ENCODE measurements at places on chromosomes 1 and 21. TPM values are rescaled to one million over a fixed set of nuclear protein-coding genes. Genes with fewer than 3 reads are reported as not detected.

G0S2 gene
- total RNA-seq, result 34.1 TPM

TSPAN1 gene
- total RNA-seq, result 0.56 TPM

SIM2 gene
- 5.4 TPM for total RNA-seq

F3 gene
- 51.6 TPM for total RNA-seq

LCE2A gene
- total RNA-seq, result not detected

GBP7 gene
- not detected for total RNA-seq

HSPB7 gene
- 3.3 TPM for total RNA-seq

ALX3 gene
- not detected for total RNA-seq

HSPA6 gene
- 2.3 TPM for total RNA-seq

Data from regular cardiac myocyte (primary cell).